HepG2 (cell line): ENCODE measurements at places on chromosomes 4 and X. TPM values are rescaled to one million over a fixed set of nuclear protein-coding genes. Genes with fewer than 3 reads are reported as not detected.

GRCh38 chr4:1246111-1246881, 2.6 kb downstream of the CTBP1 start:
- DNase-seq, result no peak

Gene HMX1
- polyA plus RNA-seq, result not detected in 2 replicates

DNA sequence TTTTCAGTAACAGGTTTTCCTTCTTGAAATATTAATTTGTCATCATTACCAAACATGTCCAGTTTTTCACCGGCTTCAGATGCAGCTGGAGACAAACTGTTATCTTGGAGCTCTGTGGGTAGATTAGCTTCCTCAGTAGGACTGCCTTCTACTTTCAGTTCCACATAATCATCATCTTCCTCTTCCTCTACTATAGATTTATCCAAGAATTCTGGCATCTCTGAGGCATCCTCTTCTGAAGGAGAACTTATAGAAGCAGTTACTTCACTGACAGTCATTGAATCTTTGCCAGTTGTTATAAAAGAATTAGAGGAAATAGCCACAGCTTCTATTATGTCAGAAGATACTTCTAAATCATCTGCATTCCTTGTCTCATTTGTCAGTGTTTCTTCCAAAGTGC, 162.9 kb downstream of the LRBA start:
- no peak for DNase-seq

DNA sequence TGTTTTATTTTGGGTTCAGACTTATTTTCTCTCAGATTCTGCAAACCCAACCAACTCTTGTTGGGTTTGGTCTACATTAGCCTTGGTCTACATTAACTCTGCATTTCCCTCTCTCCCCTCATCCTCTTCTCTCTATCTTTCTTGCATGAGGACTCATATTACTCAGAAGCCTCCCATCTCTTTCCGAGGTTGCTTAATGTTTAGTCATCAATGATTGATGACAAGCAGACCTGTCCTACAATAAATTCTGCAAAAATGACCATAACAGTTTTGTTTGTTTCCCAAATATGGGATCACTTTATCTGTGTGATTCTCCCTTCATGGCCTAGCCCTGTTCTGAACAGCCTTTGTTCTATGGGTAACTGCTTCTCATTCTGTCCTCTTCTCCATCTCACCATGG, 75.2 kb downstream of the GABRB1 start:
- DNase-seq, result no peak

- DNase-seq, result no peak
Observed at GRCh38 chrX:46294234-46294633, 251.0 kb downstream of the ZNF674 start.

Gene CAPN6
- polyA plus RNA-seq, result 0.01 TPM in 1 of 2 replicates, not detected in the other

- no peak for DNase-seq
Observed at GRCh38 chr4:168408620-168409019, 71.7 kb downstream of the DDX60L start.

- no peak for DNase-seq
Observed at GRCh38 chr4:157242871-157243270, 22.3 kb downstream of the GRIA2 start.
